ENCODE measurements at places on chromosomes 12 and 14. TPM values are rescaled to one million over a fixed set of nuclear protein-coding genes. Genes with fewer than 3 reads are reported as not detected.

HVCN1 gene
- polyA plus RNA-seq: 11.2 TPM

CAPRIN2 gene
- 24.8 TPM for polyA plus RNA-seq

RAD51AP1 gene
- 9.9 TPM for polyA plus RNA-seq

KRT77 gene
- 0.02 TPM for polyA plus RNA-seq

LRTM2 gene
- polyA plus RNA-seq: 0.05 TPM

PLXNC1 gene
- 0.86 TPM for polyA plus RNA-seq

PPP1R1A gene
- polyA plus RNA-seq: 6.1 TPM

GSG1 gene
- polyA plus RNA-seq: 1.4 TPM

RPAP3 gene
- 3.1 TPM for polyA plus RNA-seq

ADAMTS20 gene
- 2.1 TPM for polyA plus RNA-seq

ARMH4 gene
- polyA plus RNA-seq: 7.1 TPM
